Activated CD4-positive, CD25-positive, alpha-beta regulatory T cell treated with anti-CD3 and anti-CD28 coated beads, Interleukin-2, amount 50 U/mL, for 24 hours (primary cell): ENCODE measurements at places on chromosomes 11 and 22.

GRCh38 chr11:109203176-109203575 lies 218.8 kb upstream of the C11orf87 start:
- ATAC-seq: no peak

DNA sequence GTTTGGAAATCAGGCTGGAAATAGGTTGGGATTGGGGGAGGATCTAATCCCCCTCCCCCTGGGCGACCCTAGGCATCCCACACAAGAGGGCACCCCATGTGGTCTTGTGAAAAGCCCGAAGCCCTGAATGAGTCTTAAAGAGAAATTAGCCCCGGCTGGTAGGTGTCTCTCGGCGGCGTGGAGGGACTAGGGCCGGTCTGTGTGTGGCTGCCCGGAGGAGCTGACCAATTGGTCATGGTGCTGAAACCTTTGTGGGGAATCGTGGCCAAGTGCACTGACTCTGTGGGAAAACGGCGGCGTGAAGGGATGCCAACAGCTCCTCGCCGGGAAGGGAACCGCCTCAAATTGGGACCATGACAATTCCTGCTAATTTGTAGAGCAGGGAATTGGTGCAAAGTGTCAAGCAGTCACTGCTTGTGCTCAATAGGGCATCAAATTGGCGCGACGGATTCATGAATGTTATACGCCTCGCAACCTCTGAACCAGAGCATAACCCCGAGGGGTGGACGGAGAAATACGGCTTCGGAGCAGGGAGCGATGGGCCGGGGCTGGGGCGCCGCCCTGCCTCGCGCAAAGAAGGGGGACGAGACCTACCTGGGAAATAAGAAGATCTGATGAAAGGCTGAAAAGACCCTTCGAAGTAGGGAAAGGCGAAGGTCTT lies 1.5 kb downstream of the DBX1 start:
- ATAC-seq: no peak

- ATAC-seq: no peak
Observed at GRCh38 chr11:70250876-70251658, 19.4 kb upstream of the PPFIA1 start.

- ATAC-seq: no peak
Observed at GRCh38 chr11:62889484-62890437, 9.1 kb downstream of the SLC3A2 start.

DNA sequence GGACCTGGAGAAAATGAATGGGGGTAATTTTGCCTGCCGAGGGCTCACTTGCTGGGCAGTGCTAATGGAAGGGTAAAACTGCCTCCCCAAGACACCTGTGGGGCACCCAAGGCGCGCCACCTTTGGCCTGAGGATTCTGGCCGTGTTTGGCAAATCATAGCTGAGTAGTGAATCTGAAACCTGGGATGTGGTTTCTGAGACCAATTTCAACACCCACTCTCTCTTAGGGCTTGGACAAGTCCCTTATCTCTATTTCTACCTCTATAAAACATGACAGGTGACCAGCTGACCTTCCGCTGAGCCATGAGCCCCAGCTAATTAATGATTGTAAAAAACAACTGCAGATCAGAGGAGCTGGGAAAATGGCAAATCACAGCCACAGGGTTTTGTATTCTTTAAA lies 1.5 kb upstream of the PACSIN3 start:
- ATAC-seq: no peak

DNA sequence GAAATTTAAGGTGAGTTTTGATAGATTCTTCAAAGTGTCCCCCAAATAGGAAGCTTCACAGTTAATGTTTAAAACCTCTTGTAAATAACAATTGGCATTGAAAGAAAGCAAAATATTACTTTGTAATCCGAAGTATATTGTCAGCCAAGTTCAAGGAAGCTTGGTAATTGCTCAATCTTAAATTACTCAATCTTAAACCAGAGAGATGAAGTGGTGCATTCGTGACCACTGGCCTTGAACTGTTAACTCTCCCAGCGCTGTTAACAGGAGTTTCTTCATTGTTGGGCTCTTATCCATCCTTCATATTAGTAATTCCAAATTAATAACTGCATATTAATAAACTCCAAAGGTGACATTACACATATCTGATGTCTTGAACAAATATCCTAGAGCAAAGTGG lies 20.6 kb upstream of the FDX1 start:
- ATAC-seq: no peak

- no peak for ATAC-seq
Observed at GRCh38 chr22:29768052-29768693, 1.0 kb downstream of the UQCR10 start.

DNA sequence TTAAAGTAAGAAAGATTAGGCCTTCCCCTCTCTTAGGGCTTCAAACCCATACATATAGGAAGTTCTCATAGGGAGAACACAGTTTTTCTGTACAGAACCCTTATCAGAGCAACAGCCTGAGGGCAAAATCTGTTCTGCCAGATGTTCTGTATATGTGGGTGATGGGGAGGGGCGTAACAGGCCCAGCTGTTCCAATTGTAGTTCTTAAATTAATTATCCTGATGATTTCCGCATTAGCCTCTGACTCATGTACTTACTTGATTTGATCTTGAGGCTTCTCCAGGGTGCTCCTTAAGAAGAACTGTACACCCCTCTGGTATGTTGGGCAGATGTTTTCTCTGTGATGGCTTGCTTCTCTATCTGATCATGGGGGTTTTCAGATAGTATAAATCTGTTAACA lies 123.1 kb upstream of the C11orf87 start:
- ATAC-seq: no peak

DNA sequence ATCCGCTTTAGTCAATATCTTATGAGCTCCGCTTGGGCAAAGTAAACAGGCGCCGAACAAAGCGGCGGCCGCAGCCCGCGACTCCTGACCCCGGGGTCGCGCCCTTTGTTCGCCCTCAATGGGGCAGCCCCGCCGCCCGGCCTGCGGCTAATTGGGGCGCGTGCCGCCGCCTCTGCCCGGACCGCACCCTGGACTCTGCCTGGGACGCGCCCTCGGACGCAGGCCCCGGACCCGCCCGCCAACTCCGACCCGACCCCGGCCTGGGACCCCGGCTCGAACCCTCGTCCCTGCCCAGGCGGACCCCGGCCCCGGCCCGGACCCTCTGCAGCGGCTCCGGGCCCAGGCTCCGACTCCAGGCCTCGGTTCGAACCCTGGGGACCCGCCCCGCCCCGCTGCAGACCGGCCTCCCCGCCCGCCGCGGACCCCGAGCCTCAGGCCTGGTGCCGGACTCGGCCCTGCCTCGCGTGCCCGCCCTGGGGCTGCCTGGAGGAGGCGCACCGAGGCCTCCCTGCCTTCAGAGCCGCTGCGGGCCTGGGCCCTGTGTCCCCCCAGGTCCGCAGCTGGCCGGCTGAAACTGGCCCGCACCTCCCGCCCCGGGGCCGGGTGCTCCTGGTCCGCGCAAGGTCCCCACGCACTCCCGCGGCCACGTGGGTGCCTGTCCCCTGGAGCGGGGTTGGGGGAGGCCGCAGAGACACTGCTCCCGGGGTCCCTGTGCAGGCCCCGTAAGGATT lies 84.7 kb upstream of the WNT7B start:
- no peak for ATAC-seq
